Cerebellar nuclear complex (tissue), 1 donor: ENCODE measurements at places on chromosomes 2 and 18.

DNA sequence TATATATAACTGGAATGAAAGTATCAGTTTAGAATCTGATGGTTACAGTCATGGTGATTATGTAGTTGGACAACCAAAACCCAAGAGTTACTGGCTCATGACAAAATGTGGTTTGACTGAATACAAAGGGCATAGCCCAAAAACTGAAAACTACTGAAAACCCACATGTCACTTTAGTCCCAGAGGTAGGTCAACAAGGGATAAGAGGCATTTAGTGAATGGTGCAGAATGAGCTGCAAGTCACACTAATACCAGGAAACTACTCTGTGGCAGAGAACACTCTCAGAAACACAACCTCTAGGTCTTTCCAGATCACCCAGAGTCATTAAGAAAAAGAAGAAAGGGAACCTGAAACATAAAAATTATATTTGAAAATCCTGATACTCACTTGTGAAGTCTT, 154.5 kb downstream of the AGPS start:
- DNase-seq = no peak

- no peak for DNase-seq
Measured at GRCh38 chr2:240989451-240990265, 8.8 kb upstream of the SNED1 start.

- DNase-seq = no peak
Measured at GRCh38 chr2:42951263-42951938, 159.0 kb upstream of the HAAO start.

- DNase-seq = no peak
Measured at GRCh38 chr2:234490271-234491091, 6.4 kb downstream of the ARL4C start.

DNA sequence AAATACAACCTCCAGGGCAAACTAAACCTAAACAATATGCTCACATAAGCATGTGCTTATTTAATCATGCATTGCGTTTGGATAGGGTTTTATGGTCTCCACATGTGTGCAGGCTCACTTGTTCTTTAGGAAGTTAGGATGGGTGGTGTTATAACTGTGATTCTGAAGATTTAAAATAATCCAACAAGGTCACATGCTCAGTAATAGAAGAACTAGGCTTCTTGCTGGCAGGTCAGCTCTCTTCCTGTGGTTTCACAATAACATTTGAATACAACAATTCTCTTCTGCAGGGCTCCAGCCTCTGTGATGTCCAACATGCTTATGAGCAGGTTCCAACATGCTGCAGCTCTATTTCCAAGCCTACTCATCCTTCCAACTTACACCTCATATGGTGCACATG, 84.0 kb downstream of the MYL12B start:
- no peak for DNase-seq

- DNase-seq = no peak
Measured at GRCh38 chr2:48218169-48218568, 311.8 kb upstream of the STON1 start.

DNA sequence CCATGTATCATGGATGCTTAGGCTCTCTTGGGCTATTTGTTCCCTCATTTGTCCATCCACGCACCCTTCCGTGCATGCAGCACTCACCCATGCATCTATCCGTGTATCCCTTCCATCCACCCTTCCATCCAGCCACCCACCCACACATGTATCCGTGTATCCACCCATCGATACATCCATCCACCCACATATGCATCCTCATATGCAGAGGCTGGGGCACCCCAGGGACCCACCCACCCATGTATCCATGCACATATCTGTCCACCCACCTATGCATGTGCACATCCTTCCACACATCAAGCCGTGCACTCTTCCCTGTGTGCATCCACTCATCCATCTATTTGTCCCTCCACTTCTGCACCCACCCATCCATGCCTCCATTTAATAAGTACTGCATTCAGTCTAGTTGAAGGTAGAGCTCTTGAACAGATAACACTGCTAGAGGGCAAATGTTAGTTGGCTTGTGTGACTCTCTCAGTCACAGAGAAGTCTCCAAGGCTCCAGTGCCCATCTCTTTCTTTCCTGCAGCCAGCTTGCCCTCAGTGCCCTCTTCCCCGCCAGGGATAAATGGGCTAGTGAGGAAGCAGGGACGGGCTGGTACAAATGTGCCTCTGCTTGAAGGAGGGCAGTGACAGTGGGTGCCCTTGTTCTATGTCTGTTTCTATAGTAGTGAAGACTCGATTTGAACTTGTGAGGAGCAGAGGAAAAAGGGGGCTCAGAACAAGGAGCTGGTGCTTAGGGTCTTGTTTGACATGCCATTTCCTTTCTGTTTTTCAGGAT, 61.5 kb downstream of the EMILIN2 start:
- DNase-seq = no peak
